ENCODE measurements at places on chromosomes 1 and 21. TPM values are rescaled to one million over a fixed set of nuclear protein-coding genes. Genes with fewer than 3 reads are reported as not detected.

DNA sequence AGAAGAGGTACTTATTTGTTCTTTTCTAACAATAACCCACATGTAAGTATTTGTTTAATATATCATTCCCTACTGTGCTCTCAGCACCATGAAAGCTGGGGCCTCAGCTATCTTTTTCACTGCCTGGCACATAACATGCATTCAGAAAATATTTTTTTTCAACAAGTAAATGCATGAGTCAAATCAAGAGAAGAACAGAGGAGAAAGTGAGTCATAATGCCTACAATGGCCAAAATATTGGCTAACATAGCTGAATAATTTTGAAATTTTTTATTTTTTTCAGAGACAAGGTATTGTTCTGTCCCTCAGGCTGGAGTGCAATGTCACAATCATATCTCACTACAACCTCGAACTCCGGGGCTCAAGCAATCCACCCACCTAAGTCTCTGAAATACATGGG lies 252.2 kb upstream of the ADAMTS5 start:
- DNase-seq = peak; percentile 49

DNA sequence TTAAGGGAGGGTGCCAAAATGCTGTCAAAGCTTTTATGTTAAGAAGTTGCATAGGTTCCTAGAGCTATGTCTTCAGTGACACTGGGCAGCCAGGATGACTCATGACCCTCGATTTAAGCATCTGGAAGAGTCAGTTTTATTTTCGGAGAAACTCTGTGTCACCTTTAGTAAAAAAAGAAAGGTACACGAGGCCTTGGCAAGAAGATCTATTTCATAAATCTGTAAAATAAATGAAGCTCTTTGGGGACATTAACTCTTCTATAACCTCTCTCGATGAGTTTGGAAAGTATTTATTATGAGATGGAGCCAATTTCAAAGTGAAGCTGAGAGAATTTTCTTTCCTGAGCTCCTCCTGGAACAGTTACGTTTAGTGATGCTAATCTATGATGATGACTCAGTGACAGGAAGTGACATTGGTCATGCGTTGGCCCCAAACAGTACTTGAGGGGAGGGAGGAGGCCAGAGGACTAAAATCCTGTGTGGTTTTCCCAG lies 156.5 kb downstream of the HLX start:
- DNase-seq = peak; percentile 44

GRCh38 chr1:182196897-182197870 lies 135.7 kb upstream of the ZNF648 start:
- peak; percentile 22 for DNase-seq

GRCh38 chr1:65165269-65165993 lies 17.4 kb downstream of the AK4 start:
- DNase-seq = no peak

GRCh38 chr1:223266632-223267172 lies 97.3 kb downstream of the SUSD4 start:
- no peak for DNase-seq

DNA sequence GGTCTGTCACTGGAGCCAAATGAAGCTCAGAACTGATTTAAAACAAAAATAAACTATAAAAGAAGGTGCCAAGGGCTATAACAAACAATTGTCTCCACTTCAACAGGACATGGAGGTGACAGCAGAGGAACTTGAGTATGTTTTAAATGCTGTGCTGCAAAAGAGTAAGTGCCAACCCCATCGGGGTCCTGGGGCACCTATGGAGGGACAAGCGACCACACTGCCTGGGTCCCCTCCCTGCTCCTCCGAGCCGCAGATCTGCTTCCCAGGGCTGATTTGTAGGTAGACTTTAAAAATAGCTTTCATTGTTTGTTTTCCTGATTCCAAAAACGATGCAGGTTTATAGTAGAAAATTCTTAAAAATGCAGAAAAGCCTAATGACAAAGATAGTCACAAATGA lies 42.8 kb downstream of the CAPN9 start:
- DNase-seq = no peak

DNA sequence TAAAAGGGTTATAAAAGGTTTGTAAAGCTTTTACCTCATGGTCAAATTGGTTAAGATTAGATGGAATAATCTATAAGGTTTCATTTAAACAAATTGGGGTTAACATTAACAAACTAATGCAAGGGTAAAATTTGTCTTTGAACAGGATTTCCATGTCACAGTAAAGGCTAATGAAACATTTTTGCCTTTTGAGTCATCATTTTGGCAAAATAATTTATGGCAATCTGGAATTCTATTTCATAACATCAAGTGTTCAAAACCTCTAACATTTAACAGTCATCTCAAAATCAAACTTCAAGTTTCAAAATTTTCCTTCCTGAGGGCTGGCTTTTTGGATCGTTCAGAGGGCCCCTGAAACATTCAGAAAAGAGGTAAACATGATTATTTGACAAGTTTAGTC lies 6.6 kb upstream of the CD46 start:
- DNase-seq = peak; percentile 54

DNA sequence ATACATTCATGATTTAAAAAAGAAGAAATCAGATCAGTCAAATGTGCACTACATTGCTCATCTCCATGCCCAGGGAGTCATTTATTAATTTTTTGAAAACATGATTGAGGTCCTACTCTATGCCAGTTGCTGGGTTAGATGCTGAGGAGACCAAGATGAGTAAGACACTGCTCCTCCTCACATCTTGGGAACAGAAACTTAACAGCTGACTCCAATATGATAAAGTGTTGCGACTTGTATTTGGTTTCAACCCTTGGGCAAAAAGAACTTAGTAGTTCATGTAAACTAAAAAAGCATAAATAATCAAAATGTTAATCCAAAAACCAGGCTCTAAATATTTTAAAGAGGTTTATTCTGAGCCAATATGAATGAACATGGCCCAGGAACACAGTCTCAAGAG lies 56.9 kb downstream of the OPTC start:
- DNase-seq = no peak

DNA sequence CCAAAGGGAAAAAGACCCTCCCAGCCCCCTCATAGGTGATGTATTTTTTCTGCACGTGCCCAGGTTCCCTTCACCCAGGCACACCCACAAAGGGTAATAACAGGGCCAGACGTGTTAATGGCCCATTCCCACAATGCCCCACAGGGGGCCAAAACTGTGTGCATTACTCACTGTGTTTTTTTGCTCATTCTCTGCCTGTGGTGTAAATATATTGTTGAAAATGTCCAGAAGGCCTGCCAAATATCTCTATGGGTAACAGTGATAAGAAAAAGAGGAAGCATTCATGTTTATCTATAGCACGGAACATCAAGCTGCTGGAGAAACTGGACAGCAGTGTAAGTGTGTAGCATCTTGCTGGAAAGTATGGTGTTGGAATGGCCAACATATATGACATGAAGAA lies 21.9 kb downstream of the RHEX start:
- DNase-seq = no peak

DNA sequence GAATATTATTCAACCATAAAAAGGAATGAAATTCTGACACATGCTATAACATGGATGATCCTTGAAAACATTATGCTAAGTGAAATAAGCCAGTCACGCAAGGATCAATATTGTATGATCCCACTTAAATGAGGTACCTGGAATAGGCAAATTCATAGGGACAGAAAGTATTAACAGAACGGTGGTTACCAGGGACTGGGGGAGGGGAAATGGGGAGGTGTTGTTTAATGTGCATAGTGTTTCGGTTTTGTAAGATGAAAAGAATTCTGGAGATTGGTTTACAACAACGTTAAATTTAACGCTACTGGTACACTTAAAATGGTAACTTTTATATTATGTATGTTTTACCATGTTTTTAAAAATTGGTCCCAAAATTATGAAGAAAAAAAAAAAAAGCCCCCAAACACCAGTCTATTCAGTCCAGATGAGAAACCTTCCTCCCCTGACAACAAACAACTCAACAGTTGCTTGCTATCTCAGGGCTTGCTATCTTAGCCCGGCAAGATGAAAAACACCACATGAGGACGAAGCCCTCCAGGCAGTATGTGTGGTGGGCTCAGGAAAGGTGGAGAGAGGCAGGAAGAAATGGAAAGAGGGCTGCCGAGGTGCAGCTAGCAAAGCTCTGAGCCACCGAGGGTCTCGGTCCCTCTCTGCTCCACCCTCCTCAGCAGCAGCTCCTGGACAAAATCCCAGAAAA lies 8.5 kb downstream of the NUAK2 start:
- DNase-seq = no peak

- DNase-seq = peak; percentile 19
Observed at GRCh38 chr1:21814241-21814918, 2.3 kb downstream of the LDLRAD2 start.

- no peak for DNase-seq
Observed at GRCh38 chr1:168223261-168223660, 2.5 kb upstream of the SFT2D2 start.

DNA sequence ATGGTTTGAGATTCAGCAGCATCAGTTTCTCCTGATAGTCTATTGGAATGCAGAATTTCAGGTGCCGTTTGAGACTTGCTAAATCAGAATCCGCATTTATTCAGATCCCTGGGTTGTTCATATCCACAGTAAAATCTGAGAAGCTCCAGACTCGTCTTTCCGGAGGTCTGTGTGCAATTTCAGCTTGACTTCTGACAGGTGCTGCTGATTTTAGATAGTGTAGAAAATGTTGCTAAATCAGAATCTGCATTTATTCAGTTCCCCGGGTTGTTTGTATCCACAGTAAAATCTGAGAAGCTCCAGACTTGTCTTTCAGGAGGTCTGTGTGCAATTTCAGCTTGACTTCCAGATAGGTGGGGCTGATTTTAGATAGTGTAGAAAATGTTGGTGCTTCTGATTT lies 113.7 kb downstream of the PAPPA2 start:
- no peak for DNase-seq

DNA sequence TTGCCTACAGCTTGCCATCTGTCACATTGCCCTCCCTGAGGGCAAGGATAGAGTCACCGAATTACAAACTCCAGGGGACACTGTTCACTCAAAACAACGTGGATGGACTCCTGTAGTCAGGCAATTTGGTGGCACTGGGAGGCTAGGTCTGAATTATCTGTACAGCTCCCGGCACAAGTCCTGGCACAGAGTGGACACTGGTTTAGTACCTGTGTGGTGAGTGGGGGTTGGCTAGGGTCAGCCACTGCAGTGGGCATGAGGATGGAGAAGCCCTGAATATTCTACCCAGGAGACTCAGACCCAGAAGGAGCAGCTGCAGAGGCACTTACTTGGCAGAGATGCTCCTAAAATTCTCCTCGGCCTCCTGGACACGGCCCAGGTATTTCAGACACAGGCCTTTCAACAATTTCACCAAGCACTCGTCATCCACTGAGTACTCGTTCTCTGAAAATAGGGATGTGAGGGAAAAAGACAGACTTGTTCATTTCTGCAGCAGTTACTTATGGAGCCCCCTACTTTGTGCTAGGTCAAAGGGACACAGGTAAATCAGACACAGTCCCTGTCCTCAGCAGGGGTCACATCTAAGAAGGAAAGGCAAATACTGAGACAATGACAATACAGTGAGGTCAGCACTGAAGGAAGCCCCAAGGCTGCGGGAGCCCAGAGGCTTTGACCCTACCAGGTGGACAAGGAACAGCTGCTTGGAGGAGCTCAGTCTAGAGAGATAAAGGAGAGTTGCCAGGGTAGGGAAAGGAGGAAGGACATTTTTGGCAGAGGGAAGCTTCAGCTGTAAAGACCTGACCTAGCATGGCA lies 40.5 kb downstream of the TTC39A start:
- no peak for DNase-seq

Gene FBXO28
- 25.3 TPM for polyA plus RNA-seq

Gene SLC9C2
- not detected for polyA plus RNA-seq

Gene HTR6
- polyA plus RNA-seq = not detected

Gene LENEP
- not detected for polyA plus RNA-seq

Data from fibroblast of lung (primary cell).